Retinal pigment epithelial cell (primary cell): ENCODE measurements at places on chromosomes 4 and X.
A peak's percentile ranks its signal among the peaks of the same experiment; 100 is the strongest.

DNA sequence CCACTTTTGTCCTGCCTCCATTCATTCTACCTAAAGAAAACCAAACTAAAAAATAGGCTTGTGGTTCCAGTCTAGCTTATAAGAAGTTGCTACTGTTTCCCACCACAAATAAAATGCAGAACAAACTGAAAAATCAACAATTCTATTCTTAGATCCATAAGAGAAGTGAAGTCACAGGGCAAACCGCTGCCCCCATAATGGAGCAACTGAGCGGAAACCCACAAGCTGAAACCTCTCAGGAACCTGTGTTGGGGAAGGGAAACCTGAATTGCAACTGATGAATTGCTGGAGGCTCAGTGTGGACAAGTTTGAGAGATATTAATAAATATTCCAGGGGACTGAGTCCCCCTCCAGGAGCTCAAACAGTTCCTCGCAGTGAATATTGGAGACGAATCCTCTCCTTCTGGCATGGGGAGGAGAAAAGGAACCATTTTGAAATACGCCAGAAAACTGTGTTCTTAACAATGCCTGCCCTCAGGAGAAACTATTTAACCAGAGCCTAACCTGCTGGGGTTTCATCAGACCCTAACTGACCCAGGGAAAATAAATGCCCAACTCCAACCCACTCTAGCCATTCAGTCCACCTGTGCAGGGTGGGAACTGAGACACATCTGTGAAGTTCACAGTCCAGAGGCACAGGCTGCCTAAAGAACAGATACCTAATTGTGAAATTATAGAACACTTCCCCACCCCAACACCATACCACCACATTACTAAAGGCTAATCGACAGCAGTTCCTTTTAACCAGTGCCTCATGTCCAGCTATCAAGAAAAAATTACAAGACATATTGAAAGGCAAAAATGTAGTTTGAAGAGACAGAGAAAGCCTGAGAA is 22.8 kb upstream of the SH3RF1 start:
- DNase-seq = no peak

GRCh38 chr4:22635692-22636091 is 57.0 kb upstream of the GBA3 start:
- DNase-seq = no peak

DNA sequence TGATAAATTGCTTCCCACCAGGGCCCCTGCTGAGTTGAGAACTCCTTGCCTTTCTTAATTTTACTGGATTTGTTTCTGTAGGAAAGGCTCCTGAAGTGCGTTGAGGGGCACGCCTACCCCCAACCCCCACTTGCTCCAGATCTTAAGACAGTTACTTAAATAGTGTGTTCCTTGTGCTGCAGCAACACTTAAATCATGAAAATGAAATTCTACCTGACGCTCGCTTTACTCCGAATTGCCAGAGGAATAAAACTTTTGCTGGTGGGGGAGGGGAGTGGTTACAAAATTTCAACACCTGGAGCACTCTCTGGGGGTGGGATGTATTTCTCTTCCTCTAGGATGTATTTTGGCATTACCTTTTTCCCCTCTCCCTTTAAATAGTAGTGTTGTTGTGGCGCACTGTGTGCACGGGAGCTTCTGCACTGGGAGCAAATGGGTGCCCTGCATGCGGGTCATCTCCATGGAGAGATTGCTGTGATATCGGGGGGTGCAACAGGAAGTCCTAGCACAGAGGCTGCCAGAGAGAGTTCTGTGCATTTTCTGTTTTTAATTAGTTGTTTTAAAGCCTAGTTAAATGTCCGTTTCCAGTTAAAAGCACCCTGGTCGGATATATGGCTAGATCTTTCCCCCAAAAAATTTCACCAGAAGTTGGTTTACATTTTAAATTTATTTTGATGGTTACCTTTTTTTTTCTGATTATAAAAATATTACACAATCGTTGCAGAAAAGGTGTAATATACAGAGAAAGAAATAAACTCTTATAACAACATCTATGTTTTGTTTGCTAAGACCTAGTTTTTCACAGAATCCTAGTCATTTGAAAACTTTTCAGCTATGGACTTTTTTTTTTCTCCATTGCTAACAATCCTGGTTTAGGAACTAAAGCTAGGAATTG is 207.7 kb downstream of the SOWAHB start:
- no peak for DNase-seq

GRCh38 chrX:77450996-77451395 is 3.8 kb downstream of the FGF16 start:
- DNase-seq = peak; percentile 42

- no peak for DNase-seq
Observed at GRCh38 chr4:152156442-152156841, 379.4 kb downstream of the FBXW7 start.

DNA sequence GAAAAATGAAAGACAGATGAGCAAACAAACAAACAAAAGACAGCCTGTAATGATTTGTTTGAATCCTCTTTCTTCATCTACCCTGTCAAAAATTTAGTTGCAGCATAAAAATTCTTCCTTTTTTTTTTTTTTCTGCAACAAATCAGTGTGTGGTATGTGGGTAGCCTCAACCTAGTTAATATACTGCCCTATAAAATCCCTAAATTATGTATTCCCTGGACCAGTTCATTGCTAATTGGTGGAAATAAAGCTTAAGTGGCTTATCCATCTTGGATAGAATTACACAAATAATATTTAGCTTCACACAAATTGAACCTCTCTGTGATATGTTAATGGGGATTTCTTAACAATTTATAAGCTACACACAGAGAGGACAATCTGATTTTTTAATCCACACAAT is 208.4 kb downstream of the NDST4 start:
- DNase-seq = no peak

DNA sequence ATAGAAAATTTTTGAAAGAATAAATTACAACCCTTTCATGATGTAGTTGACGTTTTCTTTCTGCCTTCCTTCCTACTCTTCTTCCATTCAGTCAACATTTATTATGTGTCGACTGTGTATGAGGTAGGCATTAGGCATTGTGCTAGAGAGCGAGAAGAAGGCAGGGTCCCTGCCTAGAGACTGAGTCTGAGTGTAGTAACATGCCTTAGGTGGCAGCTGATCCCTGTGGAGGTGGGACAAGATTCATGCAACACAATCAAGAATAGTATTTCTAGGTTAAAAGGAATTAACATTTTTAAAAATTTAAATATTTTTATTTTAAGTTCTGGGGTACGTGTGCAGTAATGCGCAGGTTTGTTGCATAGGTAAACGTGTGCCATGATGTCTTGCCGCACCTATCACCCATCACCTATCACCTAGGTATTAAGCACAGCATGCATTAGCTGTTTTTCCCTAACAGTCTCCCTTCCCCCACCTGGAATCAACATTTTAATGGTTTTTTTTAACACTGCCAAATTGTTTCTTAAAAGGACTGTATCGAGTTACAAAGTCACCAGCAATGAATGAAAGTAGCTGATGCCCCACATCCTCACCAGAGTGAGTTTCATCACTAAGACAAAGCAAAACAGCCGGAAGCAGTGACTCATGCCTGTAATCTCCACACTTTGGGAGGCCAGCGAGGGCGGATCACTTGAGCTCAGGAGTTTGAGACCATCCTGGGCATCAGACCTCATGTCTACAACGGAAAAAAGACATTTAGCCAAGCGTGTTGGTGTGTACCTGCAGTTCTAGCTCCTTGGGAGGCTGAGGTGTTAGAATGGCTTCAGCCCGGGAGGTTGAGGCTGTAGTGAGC is 84.0 kb downstream of the WWC2 start:
- DNase-seq = peak; percentile 65

GRCh38 chr4:924107-925096 is 7.7 kb downstream of the GAK start:
- DNase-seq = no peak

DNA sequence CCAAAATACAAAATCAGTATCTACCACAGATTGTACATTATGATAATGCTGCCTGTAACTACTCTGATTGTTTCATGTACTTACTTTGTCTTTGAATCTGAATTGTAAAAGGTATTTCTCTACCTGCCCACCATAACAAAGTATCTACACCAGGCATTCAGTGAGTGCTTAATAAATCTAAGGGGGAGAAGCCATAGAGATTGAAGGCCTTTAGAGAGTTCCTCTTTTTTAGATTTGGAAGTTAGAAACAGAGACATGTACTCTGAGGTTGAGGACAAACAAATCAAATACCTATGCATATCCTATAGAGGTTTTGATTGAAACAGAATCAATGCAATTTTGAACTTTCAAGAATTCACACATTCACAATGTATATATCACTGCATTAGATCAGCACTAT is 42.7 kb downstream of the SAT1 start:
- DNase-seq = no peak

- DNase-seq = no peak
Observed at GRCh38 chr4:81684352-81684751, 212.6 kb upstream of the RASGEF1B start.

DNA sequence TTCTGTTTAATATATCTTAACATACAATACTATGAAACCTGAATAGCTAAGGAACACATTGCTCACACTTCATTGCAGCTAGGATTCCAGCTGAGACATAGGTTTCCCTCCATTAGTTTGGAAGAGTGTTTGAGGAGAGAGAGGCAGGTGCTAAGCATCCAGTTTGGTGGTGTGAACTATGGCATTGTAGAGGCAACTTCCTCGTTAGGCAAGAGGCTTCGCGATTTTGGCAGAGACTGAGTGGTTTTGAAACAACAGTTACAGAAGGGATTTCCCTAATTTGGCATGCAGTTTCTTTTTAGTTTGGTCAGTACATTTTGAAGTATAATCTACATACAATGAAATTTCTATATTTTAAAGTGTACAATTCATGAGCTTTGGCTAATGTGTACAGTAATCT is 117.1 kb upstream of the BMP3 start:
- DNase-seq = no peak

- DNase-seq = no peak
Observed at GRCh38 chrX:70549429-70549828, 104.8 kb downstream of the DLG3 start.
